Progenitor cell of endocrine pancreas (in vitro differentiated cells): ENCODE measurements at places on chromosomes 3 and 15. TPM values are rescaled to one million over a fixed set of nuclear protein-coding genes. Genes with fewer than 3 reads are reported as not detected.

GRCh38 chr15:64690578-64691296, 84.7 kb downstream of the RBPMS2 start:
- H3K36me3 ChIP-seq: peaks cover 24% of the 10 kb centered on the region
- H3K27me3 ChIP-seq: no peaks in the 10 kb centered on the region
- no peak for DNase-seq
- peak overlapping the region; percentile 82 for H3K27ac ChIP-seq
- H3K4me1 ChIP-seq: peaks cover 20% of the 10 kb centered on the region

GRCh38 chr15:88630141-88630721, 8.6 kb upstream of the ISG20 start:
- peaks cover 11% of the 10 kb centered on the region for H3K4me1 ChIP-seq
- H3K4me3 ChIP-seq: no peak overlapping the region
- H3K27me3 ChIP-seq: no peaks in the 10 kb centered on the region
- H3K27ac ChIP-seq: no peak overlapping the region
- no peak for DNase-seq
- H3K36me3 ChIP-seq: peaks cover 20% of the 10 kb centered on the region

IL17RD gene
- 30.4 and 37.9 TPM in 2 replicates for total RNA-seq

GRCh38 chr15:92336419-92336987, 57.2 kb upstream of the ST8SIA2 start:
- no peaks in the 10 kb centered on the region for H3K36me3 ChIP-seq
- no peak overlapping the region for H3K4me3 ChIP-seq
- H3K27me3 ChIP-seq: peaks cover 8% of the 10 kb centered on the region
- H3K27ac ChIP-seq: no peak overlapping the region
- no peaks in the 10 kb centered on the region for H3K4me1 ChIP-seq

GRCh38 chr3:177229791-177230190, 32.5 kb upstream of the TBL1XR1 start:
- peaks cover 2% of the 10 kb centered on the region for H3K4me1 ChIP-seq
- DNase-seq: no peak
- no peak overlapping the region for H3K4me3 ChIP-seq
- H3K27ac ChIP-seq: peak overlapping the region; percentile 4
- H3K27me3 ChIP-seq: no peaks in the 10 kb centered on the region

ADCY5 gene
- 33.8 and 35.9 TPM in 2 replicates for total RNA-seq

DNA sequence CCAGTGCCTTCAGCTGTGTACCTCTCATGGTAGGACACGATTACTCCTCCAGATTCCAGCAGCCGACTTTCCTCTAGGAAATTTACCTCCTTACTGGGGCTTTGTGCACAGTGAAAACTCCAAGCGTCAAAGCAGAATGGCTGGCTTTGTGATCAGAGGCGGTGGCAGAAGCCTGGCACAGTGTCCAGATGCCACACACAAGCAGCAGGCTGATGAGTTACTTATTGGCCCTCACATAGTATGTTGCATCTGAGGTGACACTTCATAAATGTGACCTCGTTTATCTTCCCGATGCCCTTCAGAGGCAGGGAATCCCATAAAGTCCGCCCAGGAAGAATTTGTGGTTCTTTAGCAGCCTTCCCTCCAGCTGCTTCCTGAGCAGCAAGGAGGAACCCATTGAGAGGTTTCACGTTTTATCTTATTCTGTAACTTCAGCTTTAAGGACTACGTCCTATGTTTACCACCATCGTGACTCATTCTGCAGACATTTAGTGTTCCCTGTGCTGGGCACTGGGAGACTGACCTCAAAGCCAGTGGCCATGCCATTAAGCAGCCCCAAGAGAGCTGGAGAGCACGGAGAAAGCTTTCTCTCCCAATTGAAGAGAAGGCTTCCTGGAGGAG, 107.1 kb upstream of the C15orf61 start:
- peaks cover 23% of the 10 kb centered on the region for H3K4me1 ChIP-seq
- H3K36me3 ChIP-seq: peaks cover 4% of the 10 kb centered on the region
- H3K27me3 ChIP-seq: no peaks in the 10 kb centered on the region

SAMD7 gene
- total RNA-seq: not detected in 2 replicates

C3orf22 gene
- total RNA-seq: 0.26 and 0.44 TPM in 2 replicates

ESYT3 gene
- 1.8 and 3.5 TPM in 2 replicates for total RNA-seq

DNA sequence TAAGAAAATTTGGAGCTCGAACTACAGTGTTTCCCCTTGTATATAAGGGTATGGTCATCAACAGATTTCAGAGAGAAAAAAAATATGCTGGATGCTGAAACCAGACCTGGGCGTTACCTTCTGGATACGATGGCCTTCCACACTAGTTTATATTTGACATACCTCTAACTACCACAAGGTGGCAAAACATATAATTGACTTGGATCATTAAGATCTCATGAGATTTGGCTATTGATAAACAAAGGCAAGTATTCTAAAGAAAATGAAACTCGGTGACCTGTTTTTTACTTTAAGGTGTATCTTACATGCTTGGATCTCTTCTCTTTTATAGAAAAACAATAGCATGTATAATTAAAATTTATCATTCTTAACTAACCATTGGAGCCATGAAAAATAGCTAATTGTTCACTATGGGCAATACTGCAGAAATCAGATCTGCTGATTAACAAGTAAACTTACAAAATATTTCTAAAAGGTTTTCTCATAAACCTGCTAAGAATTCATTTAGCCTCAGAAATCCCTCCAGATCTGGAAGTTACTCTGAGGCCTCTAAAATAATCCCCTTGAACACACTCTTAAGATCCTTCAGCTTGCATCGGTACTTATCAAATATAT, 300.6 kb upstream of the KCNH8 start:
- no peak overlapping the region for H3K27ac ChIP-seq
- H3K4me1 ChIP-seq: peaks cover 2% of the 10 kb centered on the region
- no peaks in the 10 kb centered on the region for H3K27me3 ChIP-seq
- H3K4me3 ChIP-seq: no peak overlapping the region
- no peak for DNase-seq

- H3K4me1 ChIP-seq: no peaks in the 10 kb centered on the region
- H3K27ac ChIP-seq: no peak overlapping the region
- H3K27me3 ChIP-seq: no peaks in the 10 kb centered on the region
- no peaks in the 10 kb centered on the region for H3K36me3 ChIP-seq
These were observed 258.4 kb downstream of the GBE1 start for GRCh38 chr3:81503026-81503425.

CAPN7 gene
- 46.3 and 49.2 TPM in 2 replicates for total RNA-seq

CYP1A2 gene
- total RNA-seq: not detected in 2 replicates

DNA sequence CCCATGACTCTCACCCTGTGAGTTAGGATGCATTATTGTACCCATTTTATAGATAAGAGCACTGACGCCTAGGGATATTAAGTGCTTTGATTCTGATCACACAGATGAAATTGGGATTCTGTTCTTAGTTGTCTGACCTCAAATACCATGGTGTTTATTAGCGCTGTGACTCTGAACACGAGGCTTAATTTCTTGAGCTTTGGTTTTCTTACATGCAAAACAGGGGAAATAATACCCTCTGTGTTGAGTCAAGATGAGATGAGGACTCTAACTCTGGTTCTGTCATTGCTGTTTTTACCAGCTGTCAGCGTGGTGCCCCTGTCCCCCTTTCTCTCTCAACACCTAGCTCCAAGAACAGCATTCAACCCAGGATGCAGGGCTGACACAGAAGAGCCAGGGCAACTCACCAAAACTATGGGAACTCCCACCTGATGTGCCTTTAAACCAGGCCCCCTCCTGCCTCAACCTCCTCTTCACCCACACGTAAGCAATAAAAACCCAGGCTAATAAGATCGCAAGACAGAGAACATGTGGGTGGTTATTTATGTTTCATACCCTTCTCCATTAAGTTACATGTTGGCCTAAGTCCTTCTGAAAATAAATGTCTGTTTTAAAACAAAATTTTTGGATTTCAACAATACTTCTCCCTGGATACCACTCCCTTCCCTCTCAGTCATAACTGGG, 100.1 kb upstream of the SPATA12 start:
- DNase-seq: no peak
- peaks cover 5% of the 10 kb centered on the region for H3K4me1 ChIP-seq
- no peak overlapping the region for H3K4me3 ChIP-seq
- H3K27me3 ChIP-seq: no peaks in the 10 kb centered on the region
- H3K27ac ChIP-seq: no peak overlapping the region

GRCh38 chr15:24054547-24055245, 367.6 kb upstream of the NDN start:
- H3K36me3 ChIP-seq: no peaks in the 10 kb centered on the region
- no peak overlapping the region for H3K27ac ChIP-seq
- DNase-seq: no peak
- H3K27me3 ChIP-seq: no peaks in the 10 kb centered on the region
- H3K4me3 ChIP-seq: no peak overlapping the region
- no peaks in the 10 kb centered on the region for H3K4me1 ChIP-seq

GRCh38 chr15:74318376-74319137, 48.9 kb downstream of the CYP11A1 start:
- no peak overlapping the region for H3K27ac ChIP-seq
- no peak for DNase-seq
- no peak overlapping the region for H3K4me3 ChIP-seq
- H3K4me1 ChIP-seq: peaks cover 11% of the 10 kb centered on the region
- H3K36me3 ChIP-seq: no peaks in the 10 kb centered on the region
- peaks cover 16% of the 10 kb centered on the region for H3K27me3 ChIP-seq

GRCh38 chr15:58771621-58772250, 634 bp downstream of the MINDY2 start:
- no peaks in the 10 kb centered on the region for H3K27me3 ChIP-seq
- DNase-seq: peak; percentile 31
- no peak overlapping the region for H3K4me3 ChIP-seq

- H3K27ac ChIP-seq: no peak overlapping the region
- no peaks in the 10 kb centered on the region for H3K27me3 ChIP-seq
- H3K36me3 ChIP-seq: peaks cover 2% of the 10 kb centered on the region
- H3K4me1 ChIP-seq: no peaks in the 10 kb centered on the region
- no peak for DNase-seq
These were observed 66.2 kb downstream of the THRB start for GRCh38 chr3:24428481-24428880.

GRCh38 chr3:121748680-121749275, 763 bp downstream of the GOLGB1 start:
- no peak overlapping the region for H3K4me3 ChIP-seq
- H3K36me3 ChIP-seq: peaks cover 1% of the 10 kb centered on the region
- no peak for DNase-seq
- peaks cover 6% of the 10 kb centered on the region for H3K4me1 ChIP-seq
- no peak overlapping the region for H3K27ac ChIP-seq
